ENCODE measurements at places on chromosomes 5 and 9. TPM values are rescaled to one million over a fixed set of nuclear protein-coding genes. Genes with fewer than 3 reads are reported as not detected.
A peak's percentile ranks its signal among the peaks of the same experiment; 100 is the strongest.

DNA sequence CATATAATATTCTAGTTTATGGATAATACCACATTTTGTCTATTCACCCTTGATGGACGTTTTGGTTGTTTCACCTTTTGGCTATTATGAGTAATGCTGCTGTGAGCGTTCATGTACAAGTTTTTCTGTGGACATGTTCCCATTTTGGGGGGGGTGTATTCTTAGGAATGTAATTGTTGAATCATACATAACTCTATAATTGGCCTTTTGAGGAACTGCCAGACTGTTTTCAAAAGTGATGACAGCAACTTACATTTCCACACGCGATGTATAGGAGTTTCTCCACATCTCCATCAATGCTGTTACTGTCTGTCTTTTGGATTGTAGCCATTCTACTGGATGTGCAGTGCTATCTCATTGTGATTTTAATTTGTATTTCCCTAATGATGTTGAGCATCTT, 69.8 kb downstream of the SLC46A2 start:
- no peak for DNase-seq

DNA sequence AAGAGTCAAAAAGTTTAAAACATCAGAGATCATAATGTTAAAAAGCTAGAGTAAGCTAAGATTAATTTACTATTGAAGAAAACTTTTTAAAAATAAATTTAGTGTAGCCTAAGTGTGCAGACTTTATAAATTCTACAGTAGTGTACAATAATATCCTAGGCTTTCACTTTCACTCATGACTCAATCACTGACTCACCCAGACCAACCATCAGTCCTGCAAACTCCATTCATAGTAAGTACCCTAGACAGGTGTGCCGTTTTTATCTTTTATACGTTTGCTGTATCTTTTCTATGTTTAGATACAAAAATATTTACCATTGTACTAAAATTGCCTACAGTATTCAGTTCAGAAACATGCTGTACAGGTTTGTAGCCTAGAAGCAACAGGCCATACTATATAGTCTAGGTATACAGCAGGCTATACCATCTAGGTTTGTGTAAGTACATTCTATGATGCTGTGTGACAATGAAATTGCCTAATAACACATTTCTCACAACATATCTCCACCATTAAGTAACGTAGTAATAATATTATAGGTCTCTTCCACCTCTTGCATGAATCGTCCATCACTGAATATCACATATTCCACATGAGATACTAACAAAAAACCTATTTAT, 59.2 kb downstream of the MEGF9 start:
- DNase-seq = no peak

DNA sequence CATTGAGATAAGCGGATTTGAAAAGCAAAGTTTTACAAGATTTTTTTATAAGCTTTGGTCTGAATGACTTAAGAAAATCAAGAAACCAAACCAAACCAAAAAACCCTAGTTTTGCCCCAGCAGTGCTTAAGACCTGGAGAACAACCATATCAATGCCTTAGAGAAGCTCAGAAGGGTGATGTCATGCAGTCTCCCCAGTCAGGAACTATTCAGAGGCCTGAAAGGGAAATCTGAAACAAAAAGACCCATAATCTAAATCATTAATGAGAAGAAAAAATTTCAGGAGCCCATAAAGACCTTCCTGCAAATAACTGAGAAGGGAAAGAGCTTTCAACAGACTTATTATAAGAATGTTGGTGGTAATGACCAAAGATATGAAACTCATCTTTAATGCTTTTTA, 280.1 kb downstream of the MARCHF11 start:
- no peak for DNase-seq

DNA sequence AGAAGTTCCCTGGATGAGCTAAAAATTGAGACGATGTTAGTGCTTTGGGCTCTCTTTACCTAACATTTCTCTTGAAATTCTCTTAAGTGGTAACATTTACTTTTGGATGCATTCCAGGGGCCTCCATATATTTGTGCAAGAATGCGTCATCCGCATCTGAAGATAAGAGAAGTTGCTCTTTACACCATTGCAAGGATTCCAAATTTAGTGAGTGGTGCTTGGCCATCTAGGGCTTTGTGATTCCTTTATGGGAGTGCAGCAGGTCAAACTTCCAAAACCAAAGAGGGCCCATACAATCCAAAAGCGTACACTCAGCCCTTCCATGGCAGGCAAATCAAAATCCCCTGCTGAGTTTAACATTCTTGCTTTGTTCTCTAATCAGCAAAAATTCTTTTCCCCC, 102.0 kb upstream of the DMAC1 start:
- DNase-seq = no peak

GRCh38 chr5:142740474-142741242, 29.5 kb upstream of the ARHGAP26 start:
- no peak for DNase-seq

DNA sequence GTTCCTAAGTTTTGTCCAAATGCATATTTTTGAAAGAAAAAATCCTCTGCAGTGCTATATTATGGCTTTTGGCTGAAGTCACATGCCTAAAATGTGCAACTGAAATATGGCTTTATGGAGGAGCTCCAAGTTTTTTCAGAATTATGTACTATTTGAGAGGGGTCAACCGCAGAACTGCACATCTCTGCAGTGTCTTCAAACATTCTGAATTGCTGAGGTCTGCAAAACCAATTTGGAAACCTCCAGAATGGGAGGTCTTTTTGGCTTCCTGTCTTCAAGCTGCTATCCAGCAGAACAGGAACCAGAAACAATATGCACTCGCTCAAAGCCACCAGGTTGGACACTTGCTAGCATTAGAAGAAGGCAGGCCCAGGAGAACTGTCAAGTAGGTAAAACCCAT, 376.0 kb upstream of the PAPPA start:
- no peak for DNase-seq

DNA sequence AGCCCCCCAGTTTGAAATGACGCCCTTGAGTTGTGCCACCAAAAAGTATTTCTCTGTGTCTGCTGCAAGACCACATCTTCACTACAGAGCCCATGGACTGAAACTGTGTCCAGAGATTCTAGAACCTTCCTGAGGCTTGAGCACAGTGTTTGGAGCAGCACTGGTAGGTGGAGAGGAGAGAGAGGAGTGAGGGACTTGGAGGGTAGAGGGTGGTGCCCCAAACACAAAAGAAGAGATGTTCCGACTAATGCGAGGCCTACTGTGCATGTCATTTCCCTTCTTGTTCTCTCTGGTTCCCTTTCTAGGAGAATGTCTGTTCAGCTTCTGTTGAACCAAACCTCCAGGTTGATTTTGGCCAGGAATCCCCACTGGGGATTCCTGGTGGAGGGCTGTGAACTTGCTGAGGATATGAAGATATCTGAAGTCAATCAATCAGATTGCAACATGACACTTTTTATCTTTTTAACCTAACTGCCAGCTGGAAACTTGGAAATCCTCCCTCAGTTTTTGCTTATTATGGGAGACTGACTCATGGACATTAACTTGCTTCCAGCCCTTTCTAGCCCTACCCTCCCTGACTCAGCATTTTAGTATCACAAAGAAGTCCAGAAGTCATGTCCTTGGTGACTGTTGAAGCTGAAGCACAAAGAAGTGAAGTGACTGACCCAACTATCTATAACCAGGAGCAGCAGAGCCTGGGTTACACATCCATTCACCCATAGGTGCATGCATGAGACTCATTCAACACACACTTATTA, 154.5 kb downstream of the NR3C1 start:
- DNase-seq = peak; percentile 49

DNA sequence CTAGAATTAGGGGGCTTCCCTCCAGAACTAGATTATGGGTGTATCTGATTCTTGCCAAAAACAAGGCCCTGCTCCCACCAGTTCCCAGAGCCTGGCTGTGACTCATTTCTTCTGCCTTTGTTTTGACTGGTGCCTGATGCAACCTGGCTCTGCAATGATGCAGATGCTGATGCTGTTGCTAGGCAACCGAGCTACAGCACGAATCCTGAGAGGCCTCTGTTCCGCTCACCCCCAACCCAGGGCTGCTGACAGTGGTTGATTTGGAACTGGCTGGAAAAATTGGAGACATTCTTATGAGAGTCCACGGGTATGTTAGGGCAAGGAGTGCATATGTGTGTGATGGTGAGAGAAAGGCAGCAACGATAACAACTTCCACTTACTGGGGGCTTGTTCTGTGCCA, 100.3 kb downstream of the NSG2 start:
- DNase-seq = peak; percentile 68

DNA sequence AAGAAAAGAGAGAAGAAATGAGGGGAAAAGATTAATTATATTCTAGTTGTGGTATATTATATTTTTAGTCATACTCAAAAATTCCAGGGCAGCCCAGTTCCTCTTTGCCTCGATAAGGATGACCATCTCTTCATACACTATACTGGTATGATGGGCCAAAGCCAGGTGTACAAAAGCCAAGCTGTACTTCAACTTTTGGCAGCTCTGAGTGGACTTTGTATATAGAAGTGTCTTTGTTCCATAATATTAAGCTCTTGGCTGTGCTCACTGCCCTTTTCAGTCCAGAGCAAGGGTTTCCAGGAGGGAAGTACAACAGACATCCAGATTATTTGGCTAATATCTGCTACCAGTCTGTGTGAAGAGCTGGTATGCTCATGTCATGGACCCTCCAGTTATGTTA, 934.3 kb upstream of the CDH10 start:
- no peak for DNase-seq

DNA sequence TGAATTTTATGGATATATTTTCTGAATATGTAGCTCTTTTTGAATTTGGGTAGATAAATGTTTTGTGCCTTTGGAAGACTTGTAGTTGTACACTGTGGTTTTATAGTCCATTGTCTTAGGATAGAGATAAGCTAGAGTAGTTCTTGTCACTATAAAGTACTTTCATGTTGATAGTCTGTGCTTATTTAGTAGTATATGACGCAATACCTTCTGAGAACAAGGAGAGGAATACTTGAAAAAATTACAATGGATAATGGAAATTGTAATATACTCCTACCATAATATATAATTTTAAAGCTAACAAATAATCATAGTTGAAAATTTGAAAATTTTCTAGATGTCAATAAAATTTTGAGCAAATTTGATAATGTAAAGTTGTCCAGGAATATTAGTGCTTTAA, 664.0 kb downstream of the TLE4 start:
- DNase-seq = no peak

GRCh38 chr5:33369485-33370465, 71.0 kb upstream of the TARS1 start:
- DNase-seq = no peak

DNA sequence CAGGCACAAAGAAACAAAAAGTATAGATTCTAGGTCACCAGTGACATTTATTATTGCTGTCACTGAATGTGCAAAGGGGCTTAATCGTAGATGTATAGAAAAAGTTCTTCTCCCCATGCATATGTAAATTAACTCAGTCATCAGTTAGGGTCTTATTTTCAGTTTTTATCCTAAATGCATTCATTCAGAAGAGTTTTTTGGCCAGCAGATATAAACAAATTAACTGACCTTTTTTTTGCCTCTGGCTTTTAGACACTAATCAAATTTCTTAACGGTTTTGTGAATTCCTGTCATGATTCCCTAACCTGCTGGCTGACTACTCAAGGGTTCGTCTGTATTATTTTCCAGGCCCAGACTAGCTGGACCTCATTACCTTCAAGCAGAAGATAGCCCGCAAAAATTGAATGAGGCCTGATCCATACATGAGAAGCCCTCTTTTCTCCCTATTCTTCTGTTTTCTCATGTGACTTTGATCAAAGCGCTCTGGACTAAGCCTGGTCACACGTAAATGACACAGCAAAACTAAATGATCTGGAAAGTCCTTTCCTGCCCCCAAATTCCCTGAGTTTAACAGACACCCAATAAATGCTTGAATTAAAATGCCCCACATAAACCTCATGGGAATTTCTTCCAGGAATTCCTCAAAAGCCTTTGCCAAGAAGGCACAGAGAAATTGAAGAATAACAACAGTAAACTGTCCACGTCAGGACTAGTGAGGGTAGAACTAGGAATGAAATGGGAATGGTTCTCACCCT, 83.7 kb downstream of the MYO10 start:
- no peak for DNase-seq

DNA sequence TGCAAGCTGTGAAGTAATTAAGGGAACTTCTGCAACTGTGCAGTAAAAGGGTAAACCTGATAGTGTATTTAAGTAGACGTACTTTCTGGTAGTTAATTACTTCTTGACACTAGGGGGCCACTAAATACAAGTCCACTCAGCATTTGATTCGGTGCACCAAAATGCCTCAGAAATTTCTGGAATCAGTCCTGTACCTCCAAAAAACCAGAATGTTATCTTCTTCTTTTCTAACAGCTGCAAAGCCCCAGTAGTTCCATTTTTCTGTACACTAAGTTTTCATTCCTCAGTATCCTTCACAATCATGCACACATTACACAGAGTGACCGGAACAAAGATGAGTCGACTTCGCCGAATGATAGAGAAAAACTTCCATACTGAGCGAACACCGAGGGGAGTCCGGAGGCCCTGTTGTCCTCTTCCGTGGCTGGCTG, 484 bp downstream of the GFM2 start:
- no peak for DNase-seq

DNA sequence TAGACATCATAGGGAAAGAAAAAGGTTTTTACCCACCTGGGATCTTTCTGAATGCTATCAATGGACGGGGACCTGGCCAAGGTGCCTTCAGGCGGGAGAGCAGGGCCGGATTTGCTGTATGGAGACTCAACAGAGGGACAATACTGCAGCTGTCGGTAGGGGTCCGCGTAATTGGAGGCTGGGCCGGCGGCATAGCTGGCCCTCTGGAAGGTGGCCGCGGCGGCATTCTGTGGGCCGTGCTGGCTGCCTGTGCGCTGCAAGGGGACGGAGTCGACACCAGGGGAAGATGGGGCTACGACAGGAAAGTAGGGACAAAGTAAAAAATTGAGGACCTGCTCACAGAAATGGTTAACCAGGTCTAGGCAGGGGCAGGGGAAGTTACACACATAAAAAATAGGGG, 557.9 kb downstream of the CTNND2 start:
- no peak for DNase-seq

DNA sequence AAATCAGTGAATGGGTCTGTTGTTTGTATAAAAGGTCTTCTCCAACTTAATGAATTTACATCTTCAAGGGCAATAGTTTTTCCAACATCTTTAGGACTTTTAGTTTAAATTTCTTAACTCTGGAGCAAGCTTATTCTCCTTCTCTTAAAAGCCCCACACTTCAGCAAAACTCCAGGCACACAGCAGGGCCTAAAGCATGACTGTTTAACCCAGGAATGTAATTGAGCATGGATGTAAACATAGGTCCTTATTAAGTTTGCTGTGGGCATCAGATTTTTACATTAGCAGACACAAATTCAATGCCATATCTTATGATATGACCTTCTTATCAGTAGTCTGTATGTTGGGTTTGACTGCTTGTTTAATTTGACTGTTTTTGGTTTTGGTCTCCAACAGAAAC, 78.9 kb downstream of the ABCA1 start:
- peak; percentile 0 for DNase-seq

DNA sequence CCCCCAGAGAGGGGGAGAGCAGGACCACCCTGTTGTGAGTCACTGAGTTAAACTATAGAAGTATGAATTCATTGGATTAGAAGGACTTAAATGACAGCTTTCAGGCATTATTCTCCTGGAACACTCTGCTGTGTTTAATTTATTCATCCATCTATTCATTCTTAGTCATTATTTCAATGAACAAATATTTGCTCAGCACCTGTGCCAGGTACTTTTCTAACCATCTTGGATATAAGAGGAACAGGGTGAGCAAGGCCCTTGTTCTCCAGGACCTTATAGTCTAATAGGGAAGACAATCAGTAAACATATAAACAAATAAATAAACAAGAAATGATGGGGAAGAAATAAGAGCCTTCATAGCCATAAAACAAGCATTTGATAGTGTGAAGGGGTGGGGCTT, 483.9 kb upstream of the BRINP1 start:
- no peak for DNase-seq

- no peak for DNase-seq
Observed at GRCh38 chr9:84404095-84404686, 63.6 kb upstream of the SLC28A3 start.

Gene PIP5KL1
- 0.94 TPM for total RNA-seq

Gene UQCRQ
- total RNA-seq = 141 TPM

Gene CDHR2
- not detected for total RNA-seq

Data from adrenal gland (tissue), 19 donors.